ENCODE measurements at places on chromosomes 2 and 18.

GRCh38 chr18:12236934-12237832 is 17.0 kb upstream of the CIDEA start:
- peak; percentile 41 for DNase-seq

GRCh38 chr2:168231609-168232241 is 15.7 kb downstream of the STK39 start:
- DNase-seq = no peak

GRCh38 chr2:44285174-44285573 is 9.9 kb downstream of the SLC3A1 start:
- no peak for DNase-seq

DNA sequence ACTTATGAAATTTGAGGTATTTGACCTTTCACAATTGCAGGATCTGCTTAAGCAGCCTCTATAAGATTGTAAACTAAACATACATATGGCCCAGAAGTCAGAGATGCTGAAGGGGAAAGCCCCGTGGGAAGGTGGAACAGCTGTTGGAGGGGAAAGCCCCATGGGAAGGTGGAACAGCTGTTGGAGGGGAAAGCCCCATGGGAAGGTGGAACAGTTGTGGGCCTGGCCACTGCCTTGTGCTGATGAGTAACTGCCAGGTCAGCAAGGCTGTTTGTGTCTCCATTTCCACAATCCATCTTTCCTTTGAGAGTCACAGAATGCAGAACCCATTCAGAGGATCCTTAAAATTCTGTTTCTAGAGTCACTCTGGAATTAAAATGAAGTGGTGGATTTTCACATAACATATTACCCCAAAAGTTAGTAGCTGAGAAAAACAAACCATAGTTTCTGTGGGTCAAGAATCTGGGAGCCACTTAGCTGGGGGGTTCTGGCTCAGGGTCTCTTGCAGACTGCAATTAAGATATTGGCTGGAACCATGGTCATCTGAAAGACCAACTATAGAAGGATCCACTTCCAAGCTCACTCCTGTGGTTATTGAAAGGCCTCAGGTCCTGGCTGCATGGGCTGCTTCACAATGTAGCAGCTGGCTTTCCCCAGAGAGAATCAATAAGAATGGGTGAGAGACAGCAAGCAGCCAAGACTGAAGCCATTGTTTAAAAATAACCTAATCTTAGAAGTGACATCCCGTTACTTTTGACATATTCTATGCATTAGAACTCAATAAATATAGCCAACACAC is 86.6 kb upstream of the CAVIN2 start:
- DNase-seq = no peak

- DNase-seq = no peak
Measured at GRCh38 chr18:5527603-5528002, 16.2 kb downstream of the EPB41L3 start.

GRCh38 chr2:101442667-101443061 is 32.2 kb downstream of the RFX8 start:
- no peak for DNase-seq

DNA sequence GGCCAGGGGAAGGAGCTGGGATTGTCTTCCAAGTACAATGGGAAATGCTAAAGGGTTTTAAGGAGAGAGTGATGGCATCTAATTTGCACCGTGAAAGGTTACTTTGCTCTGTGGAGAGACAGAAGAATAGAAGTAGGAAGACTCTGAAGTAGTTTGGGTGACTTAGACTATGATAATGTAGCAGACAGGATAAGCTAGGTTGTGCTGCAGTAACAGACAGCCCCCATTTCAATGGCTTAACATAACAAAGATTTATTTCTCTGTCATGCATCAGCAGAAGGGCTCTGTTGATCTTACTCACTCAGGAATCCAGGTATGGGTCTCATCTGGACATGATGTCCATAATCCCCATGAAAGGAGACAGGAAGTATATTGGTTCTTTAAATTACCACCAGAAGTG is 26.4 kb downstream of the GNLY start:
- DNase-seq = no peak

Measured in activated CD4-positive, alpha-beta T cell treated with anti-CD3 and anti-CD28 coated beads for 1 hour (primary cell).